ENCODE measurements at places on chromosomes 3 and 15. TPM values are rescaled to one million over a fixed set of nuclear protein-coding genes. Genes with fewer than 3 reads are reported as not detected.

CATSPER2 gene
- 12.8 TPM for total RNA-seq

ARRDC4 gene
- total RNA-seq: 20.4 TPM

ANP32A gene
- 82.8 TPM for total RNA-seq

GRCh38 chr3:193852901-193853300 is 259.9 kb downstream of the OPA1 start:
- DNase-seq: no peak

GRCh38 chr15:82663186-82663600 is 16.0 kb upstream of the CPEB1 start:
- no peak for DNase-seq

DNA sequence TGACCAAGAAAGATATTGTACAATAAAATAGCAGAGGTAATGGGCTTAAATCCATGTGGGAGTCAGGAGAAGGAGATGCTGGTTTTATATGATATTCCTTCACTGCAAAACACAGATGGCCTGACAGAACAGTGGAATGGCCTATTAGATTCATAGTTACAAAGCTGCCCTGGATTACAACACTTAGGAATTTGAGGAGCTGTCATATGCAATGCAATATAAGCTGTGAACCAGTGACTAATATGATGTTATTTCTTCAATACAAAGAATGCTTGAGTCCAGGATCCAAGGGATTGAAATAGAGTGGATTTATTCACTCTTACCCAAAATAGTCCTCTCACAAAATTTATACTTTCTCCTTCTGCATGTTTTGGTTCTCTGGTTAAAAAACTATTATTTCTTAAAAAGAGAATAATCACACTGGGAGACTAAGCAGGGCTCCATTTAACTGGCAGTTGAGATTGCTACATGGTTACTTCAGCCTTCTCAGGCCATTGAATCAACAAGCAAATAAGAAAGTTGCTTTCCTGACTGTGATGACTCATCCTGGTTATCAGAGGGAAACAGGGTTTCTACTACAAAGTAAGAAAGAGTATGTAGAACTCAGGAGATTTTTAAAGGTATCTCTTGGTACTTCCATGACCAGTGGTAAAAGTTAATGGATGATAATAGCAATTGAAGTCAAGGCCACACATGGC is 79.8 kb upstream of the ZPLD1 start:
- DNase-seq: no peak
